Fibroblast of villous mesenchyme (primary cell): ENCODE measurements at places on chromosomes 4 and X.

DNA sequence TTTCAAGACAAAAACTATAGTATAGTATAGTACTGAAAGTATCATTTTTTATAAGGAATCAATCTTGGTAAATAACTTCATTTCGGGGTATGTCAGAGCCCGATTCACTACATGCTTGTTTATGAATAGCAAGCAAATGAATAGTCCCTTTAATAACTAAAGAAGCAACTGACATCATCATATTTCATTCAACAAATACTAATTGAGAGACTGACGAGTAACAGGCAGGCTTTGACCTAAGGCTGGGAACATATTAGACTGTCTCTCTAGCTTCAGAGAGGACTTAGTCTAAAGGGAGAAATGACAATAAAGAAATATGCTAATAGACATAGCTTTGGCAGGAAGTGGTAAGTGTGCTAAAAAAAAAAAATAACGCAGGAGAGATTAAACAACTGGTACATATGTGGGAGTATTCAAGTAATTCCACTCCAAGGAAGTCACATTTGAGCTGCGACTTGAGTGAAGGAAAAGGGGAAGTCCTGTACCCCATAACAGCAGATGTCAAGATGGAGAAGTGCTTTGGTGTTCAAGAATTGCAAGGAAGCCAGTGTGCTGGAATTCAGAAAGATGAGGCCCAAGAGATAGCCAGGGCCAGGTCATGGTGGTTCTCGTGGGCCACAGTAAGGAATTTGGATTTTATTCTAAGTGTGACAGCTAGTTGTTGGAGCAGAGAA lies 284.9 kb downstream of the FBXO8 start:
- no peak for DNase-seq

DNA sequence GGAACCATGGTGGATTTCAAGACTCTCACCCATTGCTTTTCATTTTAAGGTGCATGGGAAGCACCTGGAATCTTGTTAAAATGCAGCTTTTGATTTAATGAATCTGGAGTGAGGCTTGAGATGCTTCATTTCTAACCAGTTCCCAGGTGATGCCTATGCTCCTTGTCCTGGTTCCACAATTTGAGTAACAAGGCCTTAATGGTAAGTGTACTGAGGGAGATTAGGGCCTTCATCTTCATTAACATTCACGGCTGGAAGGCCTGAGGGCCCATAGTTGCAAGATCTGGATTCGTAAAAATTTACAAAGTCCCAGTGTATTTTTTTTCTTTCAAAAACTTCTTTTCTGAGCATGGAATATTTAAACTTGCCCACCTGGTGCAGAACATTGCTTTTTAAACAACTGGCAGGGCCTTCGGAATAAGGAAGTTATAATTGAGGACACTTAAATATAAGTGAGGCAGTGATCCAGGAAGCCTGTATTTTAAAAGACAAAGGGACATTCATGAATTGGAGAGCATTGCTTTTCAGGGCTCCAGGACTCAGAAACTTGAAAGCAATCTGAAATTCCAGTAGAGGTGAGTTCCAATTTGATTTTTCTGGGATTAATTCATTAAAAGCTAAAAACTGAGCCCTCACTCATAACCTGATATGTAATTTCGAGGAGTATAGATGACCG lies 77.8 kb downstream of the NPNT start:
- DNase-seq: no peak

DNA sequence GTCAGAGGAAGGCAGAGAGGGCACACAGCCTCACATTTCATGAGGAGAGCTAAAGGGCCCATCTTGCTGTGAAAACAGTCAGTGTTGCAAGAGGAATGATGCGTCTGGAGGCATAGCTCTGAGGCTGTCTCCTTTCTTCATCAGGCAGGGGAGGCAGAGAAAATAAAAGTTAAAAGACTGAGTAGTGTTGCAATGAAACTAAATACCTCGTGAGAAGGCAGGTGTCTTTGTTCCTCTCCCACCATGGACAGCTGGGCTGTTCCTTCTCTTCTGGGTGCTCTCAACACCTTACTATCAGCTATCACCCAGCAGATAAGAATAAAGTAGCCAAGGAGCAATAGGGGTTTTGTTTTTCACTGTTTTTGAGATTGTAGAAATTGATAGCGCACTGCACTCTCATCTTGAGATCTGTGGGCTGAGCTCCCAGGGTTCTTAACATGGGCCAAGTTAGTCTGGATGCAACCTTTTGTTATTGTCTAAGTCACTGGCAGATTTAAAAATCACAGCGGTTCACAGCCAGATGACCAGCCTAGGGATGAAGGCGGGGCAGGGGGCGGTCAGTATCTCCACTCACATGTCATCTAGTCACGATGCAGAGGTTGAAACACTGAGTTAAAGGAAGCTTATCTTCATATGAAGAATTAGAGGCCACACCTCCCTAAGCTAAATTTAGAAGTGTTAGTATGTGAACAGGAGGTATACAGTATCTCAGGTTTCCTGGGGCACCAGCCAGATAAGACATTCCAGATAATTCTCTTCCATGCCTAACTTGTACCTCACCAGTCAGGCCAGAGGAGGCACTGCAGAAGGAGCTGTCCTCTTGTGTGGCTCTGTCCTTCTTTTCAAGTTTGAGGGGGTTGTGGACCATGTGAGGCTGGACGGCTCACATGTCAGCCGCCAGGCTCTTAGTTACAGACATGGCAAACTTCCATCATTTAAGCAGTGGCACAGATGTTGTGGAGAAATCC lies 36.9 kb downstream of the PARM1 start:
- no peak for DNase-seq

GRCh38 chrX:51853251-51853650 lies 40.2 kb upstream of the MAGED1 start:
- DNase-seq: no peak

DNA sequence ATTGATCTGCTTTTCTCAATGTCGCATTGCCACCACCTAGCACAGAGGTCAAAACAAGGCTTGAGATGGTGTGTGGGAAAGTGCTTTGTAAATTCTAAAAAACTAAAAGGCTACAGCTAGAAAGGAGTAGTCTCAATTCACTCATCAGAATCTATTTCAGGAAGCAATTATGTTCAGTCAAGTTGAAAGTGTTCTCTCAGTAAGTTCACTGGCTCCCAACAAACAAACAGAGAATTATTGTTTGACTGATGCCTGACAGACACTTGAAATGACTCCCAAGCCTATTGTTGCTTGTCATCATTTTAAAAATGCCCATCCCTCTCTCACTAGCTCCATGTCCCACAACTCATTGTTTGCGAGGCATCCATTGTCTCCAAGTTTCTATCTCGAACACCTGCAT lies 419.6 kb upstream of the CPEB2 start:
- no peak for DNase-seq

DNA sequence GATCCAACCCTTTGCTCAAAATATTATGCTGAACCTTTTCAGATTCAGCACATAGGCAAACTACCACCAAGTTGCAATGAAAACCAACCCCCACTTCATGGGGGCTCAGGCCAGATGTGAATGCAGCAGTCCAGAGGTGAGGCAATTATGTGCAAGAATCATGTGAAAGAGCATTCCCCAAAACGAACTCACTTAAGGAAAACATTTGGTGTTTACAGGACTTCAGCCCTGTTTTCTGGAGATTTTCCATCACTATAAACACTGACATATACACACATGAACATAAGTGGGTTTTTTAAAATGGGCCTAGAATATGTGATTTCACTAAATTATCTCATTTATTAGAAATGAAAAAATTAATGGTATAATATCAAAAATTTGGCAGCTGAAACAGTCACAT lies 31.5 kb downstream of the BMP3 start:
- DNase-seq: no peak
